Lung (tissue), 17 donors: ENCODE measurements at places on chromosomes 5 and 9. TPM values are rescaled to one million over a fixed set of nuclear protein-coding genes. Genes with fewer than 3 reads are reported as not detected.
A peak's percentile ranks its signal among the peaks of the same experiment; 100 is the strongest.

DNA sequence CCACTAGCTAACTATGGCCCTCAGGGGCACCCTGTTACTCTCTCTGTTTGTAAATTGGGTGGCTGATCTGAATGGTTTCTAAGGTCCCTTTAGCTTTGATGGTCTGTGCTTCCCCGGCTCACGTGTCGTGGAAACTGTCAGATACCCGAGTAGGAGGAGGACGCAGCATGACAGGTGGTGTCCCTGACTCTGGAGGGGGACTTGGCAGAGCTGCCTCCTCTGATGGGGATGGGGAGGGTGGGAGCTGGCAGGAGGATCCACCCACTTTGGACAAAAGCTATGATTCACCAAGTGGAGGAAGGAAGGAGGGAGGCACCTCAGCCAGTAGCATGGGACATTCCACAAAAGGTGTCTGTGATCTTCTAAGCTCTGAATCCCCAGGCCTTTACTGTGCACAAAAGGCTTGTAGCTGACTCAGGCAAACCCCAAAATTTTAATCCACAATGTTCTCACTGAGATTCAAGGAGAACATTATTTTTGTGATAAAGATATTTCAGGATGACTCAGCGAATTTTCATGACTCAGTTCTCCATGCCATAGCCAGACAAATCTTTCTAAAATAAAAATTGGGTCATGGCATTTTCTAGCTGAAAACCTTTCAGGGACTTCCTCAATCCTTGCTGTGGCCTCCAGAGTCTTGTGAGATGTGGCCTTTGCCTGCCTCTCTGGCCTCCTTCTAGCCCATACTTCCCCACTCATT lies 131.0 kb upstream of the BRINP1 start:
- no peaks in the 10 kb centered on the region for H3K36me3 ChIP-seq
- no peaks in the 10 kb centered on the region for H3K27me3 ChIP-seq
- H3K4me1 ChIP-seq, result no peaks in the 10 kb centered on the region
- no peak for DNase-seq

DNA sequence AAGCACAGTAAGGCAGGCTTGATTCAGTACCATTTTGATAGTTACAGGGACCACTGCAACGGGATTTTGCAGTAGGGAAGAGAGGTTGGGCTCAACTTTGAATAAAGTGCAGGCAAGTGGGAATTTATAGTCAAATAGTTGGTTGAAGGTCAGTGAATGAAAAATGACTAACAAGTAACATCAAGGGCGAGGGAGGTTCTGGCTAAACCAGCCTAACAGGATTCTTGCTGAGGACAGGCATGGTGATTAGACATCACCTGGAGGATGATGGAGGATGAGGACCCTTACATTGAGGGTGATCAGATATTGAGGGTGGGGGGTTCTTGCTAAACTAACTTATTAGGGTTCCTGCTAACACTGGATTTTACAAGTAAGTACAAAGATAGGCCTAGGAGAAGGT lies 66.1 kb upstream of the SMC5 start:
- no peaks in the 10 kb centered on the region for H3K4me1 ChIP-seq
- peaks cover 4% of the 10 kb centered on the region for H3K36me3 ChIP-seq
- no peak overlapping the region for H3K4me3 ChIP-seq
- DNase-seq, result no peak

DNA sequence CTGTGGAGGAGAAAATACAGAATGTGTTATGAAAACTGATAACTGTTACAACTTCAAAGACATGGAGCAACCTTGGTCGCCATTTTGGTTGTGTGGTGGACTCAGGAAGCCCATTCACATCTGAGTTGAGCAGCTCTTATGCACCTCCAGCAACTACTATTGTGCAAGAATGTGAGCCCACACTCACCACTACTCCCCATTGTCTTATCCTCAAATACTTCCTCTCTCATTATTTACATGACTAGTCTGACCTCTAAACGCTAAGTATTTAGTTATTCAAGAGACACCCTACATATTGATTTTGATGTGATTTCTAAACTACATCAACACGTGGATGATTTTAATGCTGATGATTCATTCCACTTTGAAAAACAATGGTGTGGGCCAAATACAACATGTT lies 516.6 kb upstream of the CLINT1 start:
- no peaks in the 10 kb centered on the region for H3K27me3 ChIP-seq
- no peak for DNase-seq
- no peak overlapping the region for H3K27ac ChIP-seq
- no peaks in the 10 kb centered on the region for H3K4me1 ChIP-seq
- no peaks in the 10 kb centered on the region for H3K36me3 ChIP-seq
- H3K4me3 ChIP-seq, result no peak overlapping the region

GRCh38 chr5:124634741-124635323 lies 111.6 kb downstream of the ZNF608 start:
- no peaks in the 10 kb centered on the region for H3K27me3 ChIP-seq
- peaks cover 6% of the 10 kb centered on the region for H3K36me3 ChIP-seq
- no peak overlapping the region for H3K27ac ChIP-seq
- DNase-seq, result peak; percentile 45
- peaks cover 9% of the 10 kb centered on the region for H3K4me1 ChIP-seq

The OR1L1 gene
- not detected for total RNA-seq

DNA sequence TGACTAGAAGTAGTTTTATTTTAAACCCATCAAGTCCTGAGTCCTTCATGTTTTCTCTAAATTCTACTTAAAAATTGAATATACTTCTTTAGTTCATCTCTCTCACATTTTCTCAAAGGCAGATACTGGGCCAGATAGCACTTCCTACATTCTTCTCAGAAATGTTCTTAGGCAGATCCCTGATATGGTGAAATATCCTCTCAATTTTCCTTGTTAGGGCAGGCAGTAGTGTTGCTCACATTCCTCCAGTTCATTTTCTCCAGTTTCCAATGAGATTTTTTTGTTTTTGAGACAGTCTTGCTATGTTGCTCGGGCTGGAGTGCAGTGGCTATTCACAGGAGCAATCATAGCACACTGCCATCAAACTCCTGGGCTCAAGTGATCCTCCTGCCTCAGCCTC lies 5.7 kb downstream of the GCNT1 start:
- no peaks in the 10 kb centered on the region for H3K36me3 ChIP-seq
- no peaks in the 10 kb centered on the region for H3K4me1 ChIP-seq
- H3K27me3 ChIP-seq, result no peaks in the 10 kb centered on the region
- DNase-seq, result no peak
